ENCODE measurements at places on chromosomes 13 and 19. TPM values are rescaled to one million over a fixed set of nuclear protein-coding genes. Genes with fewer than 3 reads are reported as not detected.

CAPN12 gene
- 3.5 TPM for total RNA-seq

KLK3 gene
- not detected for total RNA-seq

IFNL1 gene
- not detected for total RNA-seq

CELF5 gene
- not detected for total RNA-seq

ABHD13 gene
- 8.7 TPM for total RNA-seq

ZFP36 gene
- total RNA-seq = 207 TPM

RUBCNL gene
- 2.0 TPM for total RNA-seq

All from tibial nerve (tissue), 4 donors.